Fibroblast of gingiva (primary cell): ENCODE measurements at places on chromosomes 4 and X.

- DNase-seq, result no peak
Measured at GRCh38 chr4:113349430-113349829, 300.0 kb downstream of the ANK2 start.

DNA sequence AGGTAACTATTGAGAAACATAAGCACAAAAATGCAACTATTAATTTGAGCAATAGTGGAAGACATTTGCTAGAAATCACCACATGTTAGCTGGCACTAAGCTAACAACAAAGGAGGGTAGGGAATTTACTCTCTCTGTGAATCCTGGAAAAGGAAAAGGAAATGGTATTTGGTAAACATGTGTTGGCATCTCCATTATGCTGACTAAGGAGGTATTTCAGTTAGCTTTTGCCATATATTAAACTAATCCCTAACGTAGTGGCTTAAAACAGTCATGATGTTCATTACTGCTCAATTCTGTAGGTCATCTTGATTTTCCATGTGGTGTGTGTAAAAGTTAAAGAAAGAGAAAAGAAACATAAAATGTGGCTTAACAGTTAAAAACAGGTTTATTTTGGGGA lies 1686.5 kb upstream of the PCDH7 start:
- DNase-seq, result no peak

DNA sequence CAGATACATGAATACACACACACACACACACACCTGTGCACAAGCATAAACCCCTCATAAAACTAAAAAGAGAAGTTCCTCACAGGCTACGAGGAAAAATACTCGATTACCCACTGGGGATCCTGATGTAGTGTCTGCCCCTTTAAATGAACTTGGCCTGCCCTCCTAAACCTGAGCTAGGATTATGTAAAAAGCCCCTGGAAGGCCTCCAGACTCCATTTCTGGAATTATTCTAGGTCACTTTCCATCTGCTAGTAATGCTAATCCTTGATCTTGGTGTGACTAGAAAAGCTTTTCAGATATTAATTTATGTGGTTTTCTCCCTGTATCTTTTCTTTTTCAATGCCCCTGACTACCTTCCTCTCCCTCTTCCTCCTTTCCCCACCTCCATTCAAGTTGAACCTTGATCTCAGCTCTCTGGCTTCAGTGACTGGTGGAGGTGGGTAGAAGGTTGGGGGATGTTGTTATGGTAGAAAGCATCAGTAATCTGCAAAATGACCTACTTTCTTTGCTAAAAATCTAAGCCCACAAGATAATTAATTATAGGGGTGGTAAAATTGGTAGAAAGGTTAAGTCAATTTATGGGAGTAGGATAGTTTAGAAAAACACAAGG lies 25.5 kb upstream of the ZNF330 start:
- no peak for DNase-seq

DNA sequence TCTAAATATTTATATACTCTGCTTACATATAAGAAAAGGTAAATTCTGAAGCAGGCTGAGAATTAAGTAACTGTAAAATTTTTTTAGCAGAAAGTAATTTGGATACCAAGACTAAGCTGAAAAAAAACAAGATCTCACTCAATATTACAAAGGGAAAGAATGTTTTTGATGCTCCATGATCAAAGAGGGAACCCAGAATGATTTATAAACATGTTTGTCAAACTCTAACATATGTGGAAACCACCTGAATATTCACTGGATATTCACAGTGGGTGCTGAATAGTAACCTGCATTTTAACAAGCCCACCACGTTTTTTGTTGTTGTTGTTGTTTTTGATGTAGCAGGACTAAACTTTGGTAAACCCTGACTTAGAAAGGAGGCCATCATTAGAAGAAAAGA lies 324.9 kb upstream of the GATB start:
- DNase-seq, result no peak

GRCh38 chrX:19863212-19863856 lies 24.1 kb downstream of the SH3KBP1 start:
- DNase-seq, result no peak
